Stimulated activated effector memory CD8-positive, alpha-beta T cell treated with anti-CD3 and anti-CD28 coated beads, Interleukin-12 subunit alpha, Interleukin-12 subunit beta, amount 100 ng/mL, for 72 hours (primary cell): ENCODE measurements at places on chromosomes 11 and 22.
A peak's percentile ranks its signal among the peaks of the same experiment; 100 is the strongest.

- no peak for DNase-seq
Observed at GRCh38 chr11:133545199-133545803, 13.0 kb upstream of the OPCML start.

GRCh38 chr22:49613108-49613507 lies 214.6 kb downstream of the BRD1 start:
- DNase-seq, result no peak

DNA sequence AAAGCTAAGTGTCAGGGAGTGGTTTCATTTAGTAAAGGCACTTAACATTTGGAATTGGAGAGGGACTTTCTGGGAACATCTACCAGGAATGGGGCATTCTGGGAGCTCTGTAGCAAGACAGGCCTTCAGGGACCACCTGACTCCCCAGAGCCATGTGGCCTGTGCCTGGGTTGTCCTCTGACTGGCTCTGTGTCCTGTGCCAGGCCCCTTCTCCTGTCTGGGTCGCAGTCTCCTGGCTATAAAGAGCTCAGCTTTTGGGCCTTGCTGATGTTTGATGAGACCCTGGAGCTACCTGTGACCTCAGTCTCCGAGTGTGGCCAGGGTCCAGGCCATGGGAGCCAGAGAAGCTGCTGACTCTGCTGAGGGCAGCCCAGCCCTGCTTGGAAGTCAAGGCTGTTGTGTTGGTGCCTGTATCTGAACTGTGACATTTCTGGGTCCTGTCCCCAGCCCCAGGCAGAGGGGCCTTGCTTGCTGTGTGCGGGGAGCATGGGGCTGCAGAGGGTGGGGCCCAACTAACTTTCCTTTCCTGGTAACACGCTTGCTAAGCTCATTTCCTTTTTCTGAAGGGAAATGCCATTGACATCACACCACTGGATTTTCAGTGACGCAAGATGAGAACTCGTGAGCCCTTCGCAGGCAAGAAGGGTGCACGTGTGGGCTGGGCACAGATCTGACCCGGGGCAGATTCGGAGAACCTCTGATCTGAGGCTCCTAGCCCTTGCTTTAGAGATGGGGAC lies 41.3 kb downstream of the LRRC32 start:
- DNase-seq, result no peak

DNA sequence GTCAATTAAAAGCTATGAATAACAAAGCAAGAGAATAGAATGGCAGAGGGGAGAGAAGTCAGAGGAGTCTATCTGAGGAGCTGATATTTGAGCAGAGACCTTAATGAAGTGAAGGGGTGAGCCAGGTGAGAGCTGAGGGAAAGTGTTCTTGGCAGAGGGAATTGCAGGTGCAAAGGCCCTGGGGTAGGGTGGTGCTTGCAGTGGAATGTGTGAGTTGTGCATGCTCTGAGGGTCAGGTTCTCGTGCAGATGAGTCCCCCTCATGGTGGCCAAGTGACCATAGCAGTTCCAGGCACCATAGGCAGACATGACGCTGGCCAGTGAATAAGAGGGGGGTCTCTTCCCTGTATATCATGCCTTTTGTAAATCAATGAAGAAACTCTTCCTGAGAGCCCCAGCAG lies 58.9 kb upstream of the ALX4 start:
- DNase-seq, result no peak

GRCh38 chr11:623999-624704 lies 603 bp downstream of the CDHR5 start:
- no peak for DNase-seq

GRCh38 chr22:47143249-47143938 lies 380.9 kb downstream of the TBC1D22A start:
- DNase-seq, result no peak

DNA sequence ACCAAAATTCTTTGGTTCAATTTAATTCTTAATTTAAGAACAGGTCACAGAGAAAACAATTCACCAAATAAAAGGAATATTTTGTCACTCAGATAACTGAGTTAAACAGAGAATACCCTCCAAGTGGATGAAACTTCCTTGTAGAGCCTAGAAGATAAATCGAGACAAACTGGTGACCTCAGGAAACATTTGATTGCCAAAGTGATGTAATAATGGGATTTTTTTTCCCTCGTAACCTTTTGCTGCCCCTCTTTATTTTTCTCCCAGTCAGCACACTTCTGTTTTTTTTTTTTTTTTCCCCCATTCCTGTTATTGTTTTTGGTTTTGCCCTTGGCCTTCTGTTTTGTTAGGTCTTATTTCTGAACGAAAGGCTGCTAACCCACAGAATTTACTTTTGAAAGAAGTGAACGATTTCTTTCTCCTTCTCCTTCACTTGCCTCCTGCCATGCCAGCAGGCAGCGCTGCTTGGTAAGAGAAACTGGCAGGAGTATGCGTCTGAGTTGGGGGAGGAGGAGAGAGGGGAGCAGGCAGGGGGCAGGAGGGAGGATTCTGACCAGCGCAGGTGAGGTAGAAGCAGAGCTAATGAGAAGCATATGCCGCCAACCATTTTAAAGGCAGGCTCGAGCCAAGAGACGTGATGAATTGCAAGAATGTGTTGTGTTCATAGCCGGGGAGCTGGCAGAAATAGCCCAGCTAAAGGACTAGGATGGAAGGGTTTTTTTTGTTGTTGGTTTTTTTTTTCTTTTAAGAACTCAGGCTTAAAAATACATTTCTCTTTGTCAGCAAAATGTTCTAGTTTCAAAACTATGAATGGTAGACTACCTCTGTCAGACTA lies 121.9 kb upstream of the MTMR2 start:
- no peak for DNase-seq

DNA sequence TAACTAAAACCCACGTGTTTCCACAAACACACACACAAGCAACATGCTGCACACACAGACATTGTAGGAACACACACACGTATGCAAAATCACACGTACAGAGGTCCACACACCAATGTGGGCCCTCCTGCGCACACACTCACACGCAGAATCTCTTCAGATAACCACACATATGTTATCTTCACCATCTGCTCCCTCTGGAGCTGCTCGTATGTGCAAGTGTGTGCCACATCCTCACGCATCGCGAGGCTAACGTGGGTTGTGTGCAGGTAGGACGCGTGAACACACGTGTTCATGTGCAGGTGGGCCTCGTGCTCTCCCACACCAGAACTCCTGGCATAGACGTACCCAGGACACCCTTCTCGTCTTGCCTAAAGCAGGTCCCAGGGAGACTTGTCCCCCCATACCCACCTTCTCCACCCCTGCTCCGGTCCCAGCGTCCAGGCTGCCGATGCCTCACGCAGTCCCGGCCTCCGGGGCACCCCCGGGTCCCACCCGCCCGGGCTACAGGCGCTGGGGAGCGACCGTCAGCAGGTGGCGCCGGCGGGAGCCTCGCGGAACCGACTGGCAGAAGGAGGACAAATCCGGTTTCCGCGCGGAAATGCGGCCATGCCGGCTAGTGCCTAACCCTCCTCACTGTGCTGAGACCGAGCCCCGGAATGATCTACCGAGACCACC lies 10.3 kb upstream of the IGSF9B start:
- DNase-seq, result peak; percentile 70

GRCh38 chr22:19448076-19448607 lies 631 bp upstream of the C22orf39 start:
- DNase-seq, result no peak

DNA sequence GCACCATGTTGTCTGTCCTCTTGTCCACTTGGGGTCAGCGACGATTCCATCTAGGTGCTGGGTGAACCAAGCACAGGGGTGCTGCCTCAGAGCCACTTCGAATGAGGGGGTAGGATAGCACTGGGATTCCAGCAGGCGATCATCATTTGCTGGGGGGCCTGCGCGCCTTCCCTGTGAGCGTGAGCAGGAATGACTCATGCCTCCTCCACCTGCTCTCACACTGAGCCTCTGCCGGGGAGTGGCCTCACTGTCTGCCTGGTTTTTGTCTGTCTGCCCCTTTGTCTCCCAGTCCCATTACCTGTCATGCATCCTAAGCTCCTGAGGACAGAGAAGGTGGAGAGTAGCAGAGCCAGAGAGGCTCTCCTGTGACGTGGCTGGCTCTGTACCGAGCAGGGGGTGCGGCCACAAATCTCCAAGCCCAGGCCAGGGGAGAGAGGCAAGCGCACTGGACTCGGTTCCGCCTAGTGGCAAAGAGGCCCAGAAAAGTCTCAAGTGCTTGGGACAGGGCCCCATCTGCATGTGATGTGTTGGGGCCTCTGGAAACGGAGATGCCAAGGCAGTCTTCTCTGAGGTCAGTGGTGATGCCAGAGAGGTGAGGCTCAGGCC lies 30.8 kb downstream of the RSPH14 start:
- DNase-seq, result no peak

GRCh38 chr22:36864454-36865215 lies 3.8 kb downstream of the NCF4 start:
- DNase-seq, result no peak

DNA sequence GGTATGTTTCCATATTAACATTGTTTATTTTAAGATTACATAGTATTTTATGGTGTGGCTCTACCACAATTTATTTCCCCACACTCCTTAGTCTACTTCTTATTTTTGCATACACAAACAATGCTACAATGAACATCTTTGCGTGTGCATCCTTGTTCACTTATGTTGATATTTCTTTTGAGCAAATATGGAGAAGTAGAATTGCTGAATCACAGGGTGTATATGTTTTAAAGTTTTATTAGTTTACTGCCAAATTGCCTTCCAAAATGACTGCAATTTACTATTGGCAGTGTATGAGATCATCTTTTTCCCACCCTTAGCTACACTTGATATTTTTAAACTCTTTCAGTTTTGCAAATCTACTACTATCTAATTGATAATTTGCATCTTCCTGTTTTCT lies 38.7 kb upstream of the FAR1 start:
- no peak for DNase-seq

DNA sequence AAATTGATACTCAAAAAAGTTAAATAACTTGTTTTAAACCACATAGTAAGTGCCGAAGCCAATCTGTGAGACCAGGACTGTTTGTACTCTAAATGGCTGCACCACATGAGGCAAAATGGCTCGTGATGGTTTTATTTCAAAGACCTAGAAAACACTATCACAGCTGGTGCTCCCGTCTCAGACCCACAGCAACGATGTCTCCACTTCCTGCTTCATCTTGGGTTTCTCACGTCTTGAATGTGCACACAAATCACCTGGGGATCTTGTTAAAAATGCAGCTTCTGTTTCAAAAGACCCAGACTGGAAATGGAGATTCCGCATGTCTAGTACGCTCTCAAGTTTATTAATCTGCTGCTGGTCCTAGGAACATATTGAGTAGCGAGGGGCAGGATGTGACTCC lies 1.2 kb downstream of the CD3E start:
- DNase-seq, result no peak
